ENCODE measurements at places on chromosomes 13 and 19.

DNA sequence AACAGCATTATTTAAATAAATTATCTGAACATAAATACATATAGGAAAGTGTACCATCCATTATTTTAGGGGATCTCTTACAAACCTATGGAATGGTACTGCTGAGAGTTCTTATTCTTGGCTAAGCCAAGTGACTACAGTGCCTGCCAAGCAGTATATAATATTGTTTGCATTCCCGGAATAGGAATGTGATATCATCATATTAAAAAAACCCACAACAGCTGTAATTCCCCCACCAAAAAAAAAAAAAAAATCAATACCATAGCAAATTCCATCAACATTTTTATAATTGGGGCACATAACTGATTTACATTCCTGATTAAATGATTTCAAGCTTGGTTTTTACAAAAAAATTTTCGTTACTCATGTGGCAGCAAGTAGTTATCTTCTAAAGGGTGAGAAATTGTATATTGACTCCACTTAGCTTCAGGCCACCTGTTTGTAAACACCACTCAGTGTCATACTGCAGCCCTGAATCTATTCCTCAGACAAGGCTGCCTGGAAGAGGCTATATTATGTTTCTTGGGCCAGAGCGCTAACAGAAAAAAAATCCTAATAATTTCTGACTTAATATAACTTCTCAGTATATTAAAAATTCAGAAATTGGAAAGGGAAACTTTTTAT is 278.1 kb downstream of the DNAJC15 start:
- no peak for DNase-seq

- DNase-seq, result no peak
Measured at GRCh38 chr19:16106121-16106520, 5.6 kb upstream of the RAB8A start.

DNA sequence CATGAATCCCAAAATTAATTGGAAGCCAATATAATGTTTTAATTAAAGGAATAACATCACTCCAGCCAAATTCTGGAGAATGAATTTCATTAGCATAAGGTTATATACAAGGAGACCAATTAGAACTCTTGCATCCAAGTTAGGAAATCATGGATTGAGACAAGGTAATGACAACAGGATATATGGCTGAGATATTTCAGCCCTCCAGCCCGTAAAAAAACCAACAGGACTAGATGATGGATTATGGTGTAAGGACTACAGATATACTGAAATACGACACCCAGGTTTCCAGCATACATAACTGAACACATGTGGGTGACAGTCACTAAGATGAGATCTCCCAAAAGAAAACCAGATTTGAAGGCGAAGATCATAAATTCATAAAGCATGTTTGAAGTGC is 56.5 kb downstream of the TSC22D1 start:
- DNase-seq, result no peak

DNA sequence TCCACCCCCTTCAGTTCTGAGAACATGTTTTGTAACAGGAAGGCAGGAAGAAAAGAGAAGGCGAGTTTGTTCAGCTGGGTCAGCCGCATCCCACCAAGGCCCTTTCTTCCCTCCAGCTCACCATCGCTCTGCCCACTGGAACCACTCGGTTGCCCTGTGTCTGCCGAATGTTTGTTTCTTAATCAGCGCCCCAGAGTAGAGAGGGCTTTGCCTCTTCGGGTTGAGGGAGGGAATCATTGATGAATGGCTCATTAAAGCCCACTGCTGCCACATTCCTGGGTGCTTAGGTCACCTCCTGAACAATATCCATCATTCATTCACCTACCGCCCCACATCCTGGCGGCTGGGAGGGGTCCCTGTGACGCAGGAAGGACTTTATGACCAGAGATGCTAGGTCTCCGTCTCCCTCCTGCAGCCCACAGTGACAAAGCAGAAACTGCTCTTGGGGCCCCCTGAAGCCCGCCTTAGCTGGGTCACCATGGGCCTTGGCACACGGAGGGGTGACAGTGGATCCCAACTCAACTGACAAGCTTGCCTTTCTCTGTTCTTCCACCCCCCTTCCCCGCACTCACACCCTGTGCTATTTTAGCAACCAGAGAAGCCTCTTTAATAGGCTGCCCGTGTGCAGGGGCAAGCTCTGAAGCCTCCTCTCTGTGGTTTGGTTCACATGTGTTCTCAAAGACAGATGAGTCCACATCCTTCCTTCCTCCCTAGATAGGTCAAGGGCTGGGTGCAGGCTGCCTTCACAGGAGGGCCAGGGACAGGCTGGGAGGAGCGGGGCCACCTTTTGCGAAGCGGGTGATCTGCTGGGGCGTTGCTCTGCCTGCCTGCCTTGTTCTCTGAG is 46.2 kb downstream of the ACTN4 start:
- peak; percentile 14 for DNase-seq

DNA sequence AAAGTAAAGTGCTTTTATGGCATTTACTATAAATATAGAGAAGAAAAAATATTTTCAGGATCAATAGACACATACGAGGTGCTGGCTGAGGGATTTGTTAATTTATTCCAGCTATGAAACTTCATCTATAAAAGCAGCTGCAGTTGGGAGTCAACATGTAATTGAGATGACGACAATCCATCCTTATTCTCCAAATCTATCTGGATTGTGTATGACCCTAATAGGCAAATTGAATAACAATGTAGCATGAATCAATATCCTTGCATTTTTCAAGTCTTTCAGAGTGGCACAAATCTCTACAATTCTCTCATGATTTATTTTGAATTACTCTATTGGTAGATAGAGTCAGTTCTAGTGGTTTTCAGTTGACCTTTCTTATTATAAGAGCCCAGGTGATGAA is 1296.5 kb upstream of the SPRY2 start:
- no peak for DNase-seq

DNA sequence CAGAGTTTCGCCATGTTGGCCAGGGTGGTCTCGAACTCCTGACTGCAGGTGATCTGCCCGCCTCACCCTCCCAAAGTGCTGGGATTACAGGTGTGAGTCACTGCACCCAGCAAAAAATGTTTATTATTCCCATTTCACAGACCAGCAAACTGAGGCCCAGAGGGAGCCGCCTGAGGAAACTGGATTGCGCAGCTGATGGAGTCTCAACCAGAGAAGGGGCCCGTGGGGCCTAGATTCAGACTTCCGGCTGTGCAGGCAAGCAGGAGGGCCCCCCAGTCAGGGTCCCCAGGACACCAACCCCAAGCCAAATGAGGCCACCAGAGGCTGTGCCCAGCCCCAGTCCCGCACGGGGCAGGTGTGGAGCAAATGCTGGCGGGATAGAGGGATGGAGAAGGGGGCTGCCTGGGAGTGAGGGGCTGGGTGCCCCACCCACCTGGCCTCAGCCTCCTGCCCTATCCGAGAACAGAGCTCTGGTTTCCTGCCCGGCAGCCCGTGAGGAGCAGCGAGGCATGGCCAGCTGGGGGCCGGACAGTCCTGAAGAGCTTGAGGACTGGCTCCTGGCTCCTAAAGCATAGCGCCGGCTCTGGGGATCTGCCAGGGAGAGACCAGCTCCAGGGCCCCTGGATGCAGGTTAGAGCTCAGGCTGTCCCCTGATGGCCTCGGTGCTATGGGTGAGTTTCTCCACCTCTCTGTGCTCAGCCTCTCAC is 22.0 kb downstream of the MISP start:
- no peak for DNase-seq

DNA sequence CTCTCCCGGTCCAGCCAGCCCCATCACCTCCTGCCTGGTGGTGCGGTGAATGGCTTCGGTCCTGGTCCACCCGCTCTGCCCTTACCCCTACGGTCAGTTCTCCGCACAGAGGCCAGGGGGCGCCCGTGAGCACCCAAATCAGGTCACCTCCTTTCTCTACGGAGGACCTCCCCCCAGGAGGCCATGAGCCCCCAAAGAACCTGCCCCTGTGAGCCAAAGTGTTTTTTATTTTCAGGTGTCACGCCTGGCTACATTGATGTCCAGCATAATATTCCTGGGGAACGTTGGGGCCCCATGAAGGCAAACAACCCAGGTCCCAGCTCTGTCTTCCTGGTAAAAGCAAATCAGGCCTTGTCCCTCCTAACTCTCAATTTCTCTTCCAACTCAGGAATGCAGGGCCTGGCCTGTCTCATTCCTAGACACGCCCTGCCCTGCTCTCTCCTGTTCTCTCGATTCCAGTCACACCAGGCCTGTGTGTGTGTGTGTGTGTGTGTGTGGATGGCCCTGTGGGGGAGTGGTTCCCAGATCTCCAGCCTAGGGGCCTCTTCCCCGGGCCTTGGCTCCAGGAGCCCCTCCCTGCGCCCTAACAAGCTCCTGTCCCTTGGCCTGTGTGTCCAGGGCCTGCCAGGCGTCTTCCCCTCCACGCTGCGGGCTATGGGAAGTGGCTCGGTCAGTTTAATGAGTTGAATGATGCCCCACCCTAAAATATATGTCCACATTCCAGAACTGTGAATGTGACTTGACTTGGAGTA is 9.7 kb upstream of the GIPC1 start:
- peak; percentile 89 for DNase-seq

DNA sequence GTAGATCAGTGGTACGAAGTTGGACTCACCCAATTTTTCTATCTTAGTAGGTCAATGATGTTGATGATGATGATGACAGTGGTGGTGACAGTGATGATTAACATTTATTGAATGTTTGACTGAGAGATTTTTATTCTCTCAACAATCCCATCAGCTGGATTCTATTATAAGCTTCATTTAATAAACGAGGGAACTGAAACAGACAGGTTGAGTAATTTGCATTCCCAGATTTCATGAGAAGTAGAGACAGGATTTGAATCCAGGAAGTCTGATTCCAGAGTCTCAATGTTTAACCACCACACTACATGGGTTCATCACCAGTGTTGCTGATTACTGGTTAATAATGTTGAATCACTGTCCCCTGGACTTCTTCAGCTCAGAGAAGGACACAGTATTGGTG is 168.9 kb downstream of the FLT1 start:
- no peak for DNase-seq

- DNase-seq, result peak; percentile 3
Measured at GRCh38 chr19:35249848-35250711, 1.3 kb downstream of the LSR start.

DNA sequence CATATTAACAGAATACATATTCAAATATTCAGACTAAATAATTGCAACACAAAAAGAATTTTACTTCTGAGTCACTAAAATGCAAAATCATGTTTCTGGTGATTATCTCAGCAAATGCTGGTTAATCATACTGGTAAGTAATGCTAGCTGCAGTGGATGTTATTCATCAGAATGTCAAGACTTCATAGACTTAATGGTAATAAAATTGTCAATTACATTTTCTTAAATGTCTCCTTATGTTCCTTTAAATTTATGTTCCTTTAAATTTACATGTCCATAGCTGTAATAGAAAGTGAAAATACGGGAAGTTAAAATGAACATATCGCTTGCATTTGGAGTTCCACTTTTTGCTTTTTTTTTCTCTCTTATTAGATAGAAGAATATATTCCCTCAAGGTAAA is 853.0 kb downstream of the SLITRK6 start:
- DNase-seq, result no peak

GRCh38 chr13:50393628-50394027 is 378.4 kb downstream of the KCNRG start:
- no peak for DNase-seq

GRCh38 chr19:40995355-40995754 is 4.3 kb downstream of the CYP2B6 start:
- no peak for DNase-seq

GRCh38 chr13:50627111-50627510 is 216.4 kb downstream of the DLEU7 start:
- DNase-seq, result no peak

- no peak for DNase-seq
Measured at GRCh38 chr13:99154064-99154463, 46.6 kb upstream of the UBAC2 start.

- no peak for DNase-seq
Measured at GRCh38 chr13:111939666-111940278, 127.2 kb upstream of the SOX1 start.

DNA sequence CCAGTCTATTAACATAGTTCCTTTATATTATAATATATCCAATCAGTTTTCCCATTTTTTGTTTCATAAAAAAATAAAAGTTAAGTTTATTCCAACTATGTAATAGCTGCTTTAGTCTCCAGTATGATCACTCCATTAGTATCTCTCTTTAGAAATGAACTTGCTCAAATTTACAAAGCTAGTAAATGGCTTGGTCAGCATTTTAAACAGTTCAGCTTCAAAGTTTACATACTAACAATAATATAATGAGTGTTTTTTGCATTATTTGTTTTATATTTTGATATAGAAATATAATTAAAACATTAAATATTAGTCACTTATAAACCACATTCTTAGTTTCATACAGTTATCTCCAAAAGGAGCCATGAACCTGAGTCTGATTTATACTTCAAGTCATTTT is 1073.8 kb downstream of the SLITRK5 start:
- no peak for DNase-seq

DNA sequence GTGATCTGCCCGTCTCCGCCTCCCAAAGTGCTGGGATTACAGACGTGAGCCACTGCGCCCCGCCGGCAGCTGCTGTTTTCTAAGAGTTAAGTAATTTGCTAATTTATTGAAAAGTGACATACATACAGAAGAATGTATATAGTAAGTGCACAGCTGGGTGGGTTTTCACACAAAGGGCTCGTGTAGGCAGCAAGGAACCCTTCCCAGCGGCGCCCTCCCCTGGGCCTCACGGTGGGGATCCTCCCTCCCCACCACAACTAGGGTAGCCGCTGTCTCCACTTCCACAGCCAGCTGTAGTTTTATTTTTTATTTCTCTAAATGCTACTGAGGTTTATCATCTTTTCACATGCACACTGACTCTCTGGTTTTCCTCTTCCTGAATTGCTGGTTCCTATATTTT is 64.9 kb downstream of the CRYL1 start:
- DNase-seq, result no peak

GRCh38 chr19:9729162-9729561 is 39.4 kb downstream of the ZNF846 start:
- DNase-seq, result no peak

- no peak for DNase-seq
Measured at GRCh38 chr19:27971071-27971470, 1241.9 kb downstream of the UQCRFS1 start.

DNA sequence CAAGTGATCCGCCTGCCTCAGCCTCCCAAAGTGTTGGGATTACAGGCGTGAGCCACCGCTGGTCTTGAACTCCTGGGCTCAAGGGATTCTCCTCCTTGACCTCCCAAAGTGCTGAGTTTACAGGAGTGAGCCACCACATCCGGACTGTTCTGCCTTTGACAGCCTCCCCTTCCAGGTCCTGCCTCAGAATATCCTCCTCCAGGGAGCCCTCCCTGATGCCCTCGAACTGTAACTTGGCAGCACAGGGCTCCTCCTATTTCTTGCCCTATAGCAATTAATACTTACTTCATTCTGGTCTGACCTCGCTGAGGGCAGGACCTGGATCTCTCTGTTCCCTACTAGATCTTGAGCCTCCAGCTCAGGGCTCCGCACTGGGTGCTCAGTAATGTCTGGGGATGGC is 5.9 kb downstream of the CPT1C start:
- no peak for DNase-seq

GRCh38 chr13:80666782-80667552 is 326.0 kb upstream of the SPRY2 start:
- no peak for DNase-seq

GRCh38 chr19:10773969-10774368 is 56.1 kb downstream of the DNM2 start:
- peak; percentile 38 for DNase-seq

- no peak for DNase-seq
Measured at GRCh38 chr19:36265856-36266374, 51.0 kb downstream of the ZNF146 start.
